ENCODE measurements at places on chromosomes 11 and 22.

GRCh38 chr11:65225279-65226102 is 36.3 kb upstream of the POLA2 start:
- no peaks in the 10 kb centered on the region for H3K27me3 ChIP-seq
- no peak overlapping the region for H3K27ac ChIP-seq
- no peak for DNase-seq
- no peaks in the 10 kb centered on the region for H3K36me3 ChIP-seq
- peak overlapping the region; percentile 32 for H3K4me3 ChIP-seq

DNA sequence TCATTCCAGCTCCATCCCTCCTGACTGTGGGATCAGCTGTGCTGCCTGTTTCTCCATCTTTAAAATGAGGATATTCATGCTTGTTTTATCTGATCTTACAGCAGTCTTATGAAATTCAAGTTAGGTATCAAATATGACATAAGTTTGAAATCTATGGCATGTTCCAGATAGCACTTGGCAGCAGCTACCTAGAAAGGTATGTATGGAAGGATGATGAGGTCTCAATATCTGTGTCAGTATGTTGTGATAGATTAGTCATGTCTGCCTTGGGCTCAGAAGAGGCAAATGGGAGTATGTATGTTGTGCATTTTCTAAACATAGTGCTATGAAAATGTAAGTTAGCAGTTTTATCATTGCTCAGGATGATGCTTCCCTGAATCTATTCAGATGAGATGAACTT is 122.1 kb downstream of the NAV2 start:
- DNase-seq, result no peak
- no peak overlapping the region for H3K27ac ChIP-seq
- H3K27me3 ChIP-seq, result 0 out of 2 replicates have a peak, but pooled peaks cover 1% of the 10 kb centered on the region
- H3K36me3 ChIP-seq, result peaks cover 4% of the 10 kb centered on the region
- H3K4me1 ChIP-seq, result peaks cover 3% of the 10 kb centered on the region
- H3K4me3 ChIP-seq, result no peak overlapping the region

- no peak overlapping the region for H3K27ac ChIP-seq
- no peaks in the 10 kb centered on the region for H3K36me3 ChIP-seq
- H3K27me3 ChIP-seq, result no peaks in the 10 kb centered on the region
- no peak for DNase-seq
Measured at GRCh38 chr11:82981852-82982251, 80.3 kb downstream of the DDIAS start.

DNA sequence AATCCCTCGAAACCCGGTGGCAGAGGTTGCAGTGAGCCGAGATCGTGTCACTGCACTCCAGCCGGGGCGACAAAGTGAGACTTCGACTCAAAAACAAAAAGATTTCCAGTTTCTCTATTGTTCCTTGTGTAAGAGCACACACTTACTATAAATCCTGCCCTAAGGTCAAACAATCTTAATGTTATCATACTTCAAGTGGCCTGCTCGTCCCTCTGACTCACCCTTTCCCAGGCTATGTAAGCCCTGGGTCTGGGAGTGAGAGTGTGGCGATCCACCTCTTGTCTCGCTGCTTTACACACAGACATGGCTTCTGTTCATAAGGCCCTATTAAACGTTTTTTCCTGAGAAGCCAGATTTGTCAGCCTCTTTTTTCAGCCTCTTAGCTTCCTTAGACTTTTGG is 24.4 kb upstream of the A4GALT start:
- H3K4me1 ChIP-seq, result no peaks in the 10 kb centered on the region
- DNase-seq, result no peak
- H3K27ac ChIP-seq, result no peak overlapping the region

DNA sequence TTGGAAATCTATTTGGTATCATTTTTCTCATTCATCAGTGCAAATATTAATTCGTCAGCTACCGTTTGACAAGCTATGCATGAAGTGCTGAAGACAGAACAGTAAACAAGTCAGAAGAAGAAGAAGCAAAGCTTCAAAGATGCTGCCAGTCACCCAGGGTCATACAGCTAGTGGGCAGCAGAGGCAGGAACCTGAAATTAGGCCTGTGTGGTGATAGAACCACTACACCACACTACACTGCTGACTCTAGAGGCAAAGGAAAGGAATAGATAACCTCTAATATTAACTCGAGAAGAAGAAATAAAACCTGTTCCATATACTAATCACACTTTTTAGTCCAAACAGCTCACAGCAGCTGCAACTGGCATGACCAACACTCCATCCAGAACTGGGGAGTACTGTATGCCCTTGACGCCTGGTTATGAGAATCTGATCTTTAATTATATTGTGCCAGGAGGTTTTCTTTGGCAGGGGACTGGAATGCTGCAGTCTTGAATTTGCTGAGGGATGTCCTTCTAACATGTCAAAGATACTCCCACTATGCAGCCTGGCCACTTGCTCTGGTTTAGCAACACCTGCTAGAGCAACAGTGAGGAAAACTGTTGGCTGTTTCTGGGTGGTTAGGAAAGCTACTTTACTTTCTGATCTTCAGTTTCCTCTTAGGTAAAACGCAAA is 73.0 kb downstream of the PAK1 start:
- no peaks in the 10 kb centered on the region for H3K36me3 ChIP-seq
- H3K4me1 ChIP-seq, result no peaks in the 10 kb centered on the region
- no peak overlapping the region for H3K27ac ChIP-seq
- no peak for DNase-seq
- H3K27me3 ChIP-seq, result no peaks in the 10 kb centered on the region

DNA sequence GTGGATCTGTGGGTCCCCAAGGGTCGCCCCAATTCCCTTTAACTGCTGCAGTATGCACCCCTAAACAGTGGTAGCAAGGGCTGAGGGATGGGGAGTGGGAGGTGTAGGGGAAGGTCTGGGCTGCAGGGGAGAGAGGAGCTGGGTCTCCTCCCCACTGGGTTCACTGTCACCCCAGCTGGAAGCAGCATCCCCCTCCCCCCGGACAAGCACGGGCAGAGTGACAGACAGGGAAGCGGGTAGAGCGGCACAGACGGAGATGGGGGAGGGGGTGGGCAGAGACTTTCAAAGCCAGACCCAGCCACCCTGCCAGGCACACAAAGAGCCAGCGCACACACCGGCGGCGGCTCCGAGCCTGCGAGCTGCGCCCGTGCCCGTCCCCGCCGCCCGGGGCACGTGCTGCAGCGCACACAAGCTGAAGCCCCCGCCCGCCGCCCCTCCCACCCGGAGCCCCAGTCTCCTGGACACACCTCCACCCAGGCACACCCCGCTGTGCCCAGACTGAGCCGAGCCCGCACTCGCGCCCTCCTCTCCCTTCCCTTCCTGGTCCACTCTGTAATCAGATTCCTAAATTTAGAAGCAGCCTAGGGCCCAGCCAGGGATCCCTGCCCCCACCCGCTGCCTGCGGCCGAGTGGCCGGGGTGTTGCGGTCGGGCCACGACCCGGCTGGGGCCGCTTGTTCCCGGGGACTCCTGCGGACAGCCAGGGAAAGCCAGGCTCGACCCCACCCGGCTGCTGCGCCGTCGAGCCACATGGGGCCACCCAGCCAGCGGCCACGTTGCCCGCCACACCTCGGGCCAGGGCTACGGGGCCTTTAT is 935 bp upstream of the RCOR2 start:
- peak overlapping the region; percentile 2 for H3K27ac ChIP-seq
- H3K27me3 ChIP-seq, result no peaks in the 10 kb centered on the region
- H3K36me3 ChIP-seq, result peaks cover 8% of the 10 kb centered on the region
- peaks cover 11% of the 10 kb centered on the region for H3K4me1 ChIP-seq

GRCh38 chr11:28393348-28393747 is 285.2 kb downstream of the METTL15 start:
- no peak for DNase-seq
- H3K36me3 ChIP-seq, result no peaks in the 10 kb centered on the region
- H3K27ac ChIP-seq, result no peak overlapping the region
- H3K27me3 ChIP-seq, result no peaks in the 10 kb centered on the region
- no peaks in the 10 kb centered on the region for H3K4me1 ChIP-seq

DNA sequence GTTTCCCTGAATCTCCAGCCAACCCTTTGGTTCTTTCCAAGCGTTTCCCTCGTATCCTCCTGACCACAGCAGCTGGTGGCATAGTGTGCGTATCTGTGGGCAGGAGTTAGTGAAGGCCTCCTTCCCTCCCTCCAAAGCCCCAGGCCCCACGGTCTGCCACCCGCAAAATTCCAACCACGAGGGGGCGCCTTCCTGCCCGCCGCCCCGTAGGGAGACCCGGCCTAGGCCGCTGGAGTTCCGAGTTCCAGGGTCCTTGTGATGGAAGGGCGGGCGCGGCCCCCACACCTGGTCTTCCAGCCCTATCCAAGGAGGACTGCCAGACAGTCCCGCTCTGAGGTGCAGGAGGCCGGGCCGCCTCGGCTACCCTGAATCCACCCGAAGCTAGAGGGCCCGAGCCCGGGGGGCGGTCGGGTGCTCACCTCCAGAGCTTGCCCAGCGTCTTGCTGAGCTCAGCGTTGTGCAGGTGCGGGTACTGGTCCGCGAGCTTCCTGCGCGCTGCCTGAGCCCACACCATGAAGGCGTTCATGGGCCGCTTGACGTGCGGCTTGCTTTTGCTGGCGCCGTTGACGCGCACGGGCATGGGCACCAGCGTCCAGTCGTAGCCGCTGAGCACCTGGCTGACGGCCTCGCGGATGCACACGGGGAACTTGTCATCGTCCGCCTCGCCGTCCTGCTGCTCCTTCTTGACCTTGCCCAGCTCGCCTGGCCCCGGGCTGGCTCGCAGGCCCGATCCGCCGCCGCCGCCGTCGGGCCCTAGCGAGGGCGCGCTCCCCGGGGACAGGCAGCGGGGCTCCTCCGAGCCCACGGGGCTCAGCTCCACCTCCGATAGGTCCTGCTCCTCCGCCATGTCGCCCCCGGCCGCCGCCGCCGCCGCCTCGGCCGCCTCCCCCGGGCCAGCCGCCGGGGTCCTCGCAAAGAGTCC is 1.2 kb downstream of the SOX10 start:
- peaks cover 7% of the 10 kb centered on the region for H3K4me1 ChIP-seq
- DNase-seq, result no peak
- peaks cover 2% of the 10 kb centered on the region for H3K27me3 ChIP-seq
- no peaks in the 10 kb centered on the region for H3K36me3 ChIP-seq

- no peaks in the 10 kb centered on the region for H3K36me3 ChIP-seq
- no peaks in the 10 kb centered on the region for H3K4me1 ChIP-seq
- DNase-seq, result no peak
- H3K4me3 ChIP-seq, result no peak overlapping the region
- H3K27me3 ChIP-seq, result no peaks in the 10 kb centered on the region
Measured at GRCh38 chr22:38850941-38851849, 7.4 kb upstream of the NPTXR start.

GRCh38 chr11:1782831-1783724 is 19.4 kb upstream of the CTSD start:
- no peak overlapping the region for H3K27ac ChIP-seq
- H3K4me3 ChIP-seq, result no peak overlapping the region
- no peaks in the 10 kb centered on the region for H3K27me3 ChIP-seq
- DNase-seq, result no peak
- no peaks in the 10 kb centered on the region for H3K36me3 ChIP-seq
- peaks cover 1% of the 10 kb centered on the region for H3K4me1 ChIP-seq

DNA sequence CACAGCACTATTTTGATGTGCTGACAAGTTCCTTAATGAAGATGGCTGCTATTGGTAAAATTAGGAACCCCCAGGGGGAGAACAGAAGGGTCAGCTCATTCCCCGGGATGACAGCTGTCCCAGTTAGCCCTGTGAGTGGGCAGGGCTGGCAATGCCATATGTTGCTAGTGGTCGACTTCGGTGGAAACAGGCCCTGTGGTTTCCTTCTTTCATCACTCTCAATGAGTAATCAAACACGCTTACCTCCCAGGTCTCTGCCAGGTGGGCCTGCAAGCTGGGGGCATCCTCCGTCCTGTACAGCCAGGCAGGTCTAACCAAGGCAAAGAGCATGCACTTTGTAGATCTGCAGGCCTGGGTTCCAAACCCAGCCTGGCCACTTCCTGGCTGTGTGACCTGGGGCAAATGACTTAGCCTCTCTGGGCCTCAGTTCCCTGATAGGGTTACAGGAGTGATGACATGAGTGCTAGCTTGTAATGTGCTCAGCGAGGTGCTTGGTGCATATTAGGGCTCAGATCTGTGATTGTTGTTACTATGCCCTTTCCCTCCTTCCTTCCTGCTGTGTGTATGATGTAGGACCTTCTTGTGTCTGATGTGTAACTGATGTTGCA is 85.2 kb downstream of the TSPAN18 start:
- no peak for DNase-seq
- no peaks in the 10 kb centered on the region for H3K4me1 ChIP-seq
- no peaks in the 10 kb centered on the region for H3K36me3 ChIP-seq
- no peaks in the 10 kb centered on the region for H3K27me3 ChIP-seq
- H3K27ac ChIP-seq, result no peak overlapping the region

DNA sequence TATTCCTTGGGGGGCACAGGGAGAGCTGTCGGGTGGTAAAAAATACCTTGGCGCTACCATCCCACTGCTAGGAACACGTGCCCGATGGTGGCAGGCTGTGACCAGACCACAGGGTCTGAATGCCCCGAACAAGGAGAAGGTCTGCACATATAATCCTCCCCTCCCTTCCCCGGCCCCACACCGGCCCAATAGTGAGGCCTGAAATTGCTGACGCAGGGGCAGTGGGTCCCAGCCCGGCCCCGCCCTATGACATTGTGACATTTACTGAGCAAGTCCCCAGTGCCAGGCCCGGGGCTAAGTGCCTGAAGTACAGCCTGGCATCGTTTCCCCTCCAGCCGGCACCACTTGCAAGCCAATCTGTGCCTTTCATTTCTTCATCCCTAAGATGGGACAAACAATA is 19.5 kb downstream of the MN1 start:
- no peaks in the 10 kb centered on the region for H3K27me3 ChIP-seq
- H3K4me3 ChIP-seq, result no peak overlapping the region
- no peak overlapping the region for H3K27ac ChIP-seq
- H3K36me3 ChIP-seq, result no peaks in the 10 kb centered on the region

- H3K27ac ChIP-seq, result no peak overlapping the region
- H3K4me1 ChIP-seq, result peaks cover 5% of the 10 kb centered on the region
- no peaks in the 10 kb centered on the region for H3K36me3 ChIP-seq
Measured at GRCh38 chr11:95295382-95296149, 64.6 kb upstream of the SESN3 start.

DNA sequence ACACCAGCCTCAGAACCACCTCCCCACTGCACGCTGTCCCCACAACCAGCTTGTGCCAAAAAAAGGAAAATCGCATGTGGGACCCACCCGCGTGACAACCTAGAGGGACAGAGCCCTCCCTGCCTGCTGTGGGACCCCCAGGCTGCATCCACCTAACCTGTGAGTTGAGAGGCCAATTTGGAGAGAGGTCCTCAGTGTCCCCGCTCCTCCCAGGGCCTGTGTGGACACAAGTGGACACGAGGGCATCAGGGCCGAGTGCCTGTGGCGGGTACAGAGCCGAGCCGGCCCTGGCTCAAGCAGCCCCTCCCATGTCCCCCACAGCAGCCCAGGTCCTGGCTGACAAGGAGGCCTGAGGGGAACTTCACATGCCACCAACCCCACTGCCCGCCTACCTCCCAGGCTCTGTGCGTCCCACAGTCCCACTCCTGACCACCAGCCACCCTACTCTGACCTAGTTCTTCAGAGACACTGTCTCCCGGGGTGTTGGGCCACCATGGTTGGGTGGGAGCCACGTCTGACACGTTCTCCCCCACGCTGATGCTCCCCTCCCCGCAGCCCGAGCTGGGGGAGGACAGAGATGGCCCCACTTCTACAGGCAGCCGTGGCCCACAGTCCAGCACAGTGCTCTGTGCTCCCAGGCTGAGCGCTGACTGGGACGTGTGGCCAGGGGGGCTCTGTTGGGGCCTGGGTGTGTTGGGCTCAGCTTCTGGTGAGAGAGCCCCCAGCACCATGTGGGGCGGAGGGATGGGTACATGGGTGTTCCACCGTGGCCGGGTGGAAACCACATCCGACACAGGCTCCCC is 19.2 kb downstream of the SELENOO start:
- no peak overlapping the region for H3K27ac ChIP-seq
- H3K4me1 ChIP-seq, result peaks cover 1% of the 10 kb centered on the region
- H3K4me3 ChIP-seq, result no peak overlapping the region
- no peaks in the 10 kb centered on the region for H3K27me3 ChIP-seq
- DNase-seq, result no peak
- H3K36me3 ChIP-seq, result peaks cover 34% of the 10 kb centered on the region
